Activated CD4-positive, alpha-beta T cell treated with anti-CD3 and anti-CD28 coated beads, Interleukin-2, amount 10 ng/mL, durations not matched to agents 7 days and 5 days (primary cell): ENCODE measurements at places on chromosomes 11 and 22.
A peak's percentile ranks its signal among the peaks of the same experiment; 100 is the strongest.

DNA sequence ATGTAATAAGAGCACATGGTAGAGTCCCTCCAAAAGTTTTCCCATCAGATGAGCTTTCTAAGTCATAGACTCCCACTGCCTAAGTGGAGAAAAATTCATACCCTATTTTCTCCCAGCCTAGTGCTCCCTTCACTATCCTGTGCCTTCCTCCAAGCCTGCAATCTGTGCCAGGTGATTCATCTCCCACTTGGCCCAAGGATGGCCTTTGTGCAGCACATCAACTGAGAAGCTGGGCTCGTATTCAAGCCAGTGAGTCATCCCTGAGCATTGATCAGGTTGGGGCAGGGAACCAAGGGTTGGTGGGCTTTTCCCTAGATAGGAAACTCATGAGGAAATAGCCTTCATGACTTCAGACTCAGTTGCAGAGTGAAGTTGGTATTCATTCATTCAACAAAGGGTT is 64.6 kb downstream of the PANX1 start:
- DNase-seq: no peak

GRCh38 chr11:2898366-2899079 is 12.9 kb upstream of the CDKN1C start:
- DNase-seq: peak; percentile 65

DNA sequence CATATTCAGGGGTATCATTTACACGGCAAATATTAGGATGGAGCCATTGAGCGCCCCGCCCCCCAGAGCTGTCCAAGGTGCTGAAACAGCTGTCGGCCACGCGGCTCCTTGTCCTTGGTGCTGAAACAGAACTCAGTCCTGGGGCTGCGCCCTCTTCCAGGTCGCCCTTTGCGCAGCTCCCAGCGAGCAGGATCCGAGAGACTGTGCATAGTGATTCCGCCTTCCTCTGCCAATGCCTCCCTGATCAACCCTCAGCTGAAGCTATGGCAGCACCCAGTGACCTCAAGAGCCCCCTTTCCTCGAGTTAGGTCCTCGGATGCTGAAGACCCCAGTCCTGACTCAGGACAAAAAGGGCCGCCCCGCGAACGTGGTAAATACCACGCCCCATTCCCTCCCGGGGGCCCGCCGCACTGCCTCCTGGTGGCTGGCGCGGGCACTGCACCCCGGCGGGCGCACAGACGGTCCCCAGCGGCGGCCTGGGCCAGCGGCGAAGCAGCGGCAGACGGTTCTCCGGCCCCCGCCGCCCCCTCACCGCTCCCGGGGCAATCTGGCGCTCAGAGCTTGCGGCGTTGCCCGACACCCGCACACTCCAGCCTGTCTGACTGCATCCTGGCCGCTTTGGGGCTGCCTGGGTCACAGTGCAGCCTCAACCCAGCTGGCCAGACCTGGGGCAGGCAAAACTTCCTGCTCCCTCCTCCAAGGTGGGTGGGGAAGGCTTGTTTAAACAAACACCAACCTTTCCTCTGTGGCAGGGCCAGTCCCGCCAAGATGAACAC is 13.4 kb downstream of the SYT7 start:
- peak; percentile 77 for DNase-seq

GRCh38 chr11:8015753-8016239 is 28.7 kb downstream of the EIF3F start:
- no peak for DNase-seq

DNA sequence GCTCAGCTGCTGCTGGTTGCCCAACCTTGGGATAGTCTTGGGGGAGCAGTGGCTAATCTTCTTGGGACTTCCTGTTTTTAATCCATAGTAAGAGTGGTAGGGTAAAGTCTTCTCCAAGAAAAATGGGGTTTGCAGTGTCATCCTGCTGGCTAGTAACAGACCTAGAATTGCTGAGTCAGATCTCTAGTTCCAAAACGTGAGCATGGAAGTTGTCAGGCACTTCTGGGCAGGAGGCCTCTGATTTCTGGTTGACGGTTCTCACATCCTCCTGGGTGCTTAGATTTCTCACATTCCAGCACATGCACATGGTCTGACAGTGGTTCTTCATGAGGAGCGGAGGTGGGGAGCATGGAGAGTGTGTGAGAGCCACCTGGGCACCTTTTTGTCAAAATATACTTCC is 410.0 kb downstream of the OPCML start:
- no peak for DNase-seq

- DNase-seq: no peak
Measured at GRCh38 chr11:104028476-104029263, 7.8 kb upstream of the DDI1 start.
